Stimulated activated CD4-positive, alpha-beta T cell treated with anti-CD3 and anti-CD28 coated beads, TNF-alpha, amount 100 ng/mL, for 24 hours (primary cell): ENCODE measurements at places on chromosomes 7 and 10.

GRCh38 chr10:33875924-33876583 lies 541.6 kb upstream of the NRP1 start:
- DNase-seq, result no peak

DNA sequence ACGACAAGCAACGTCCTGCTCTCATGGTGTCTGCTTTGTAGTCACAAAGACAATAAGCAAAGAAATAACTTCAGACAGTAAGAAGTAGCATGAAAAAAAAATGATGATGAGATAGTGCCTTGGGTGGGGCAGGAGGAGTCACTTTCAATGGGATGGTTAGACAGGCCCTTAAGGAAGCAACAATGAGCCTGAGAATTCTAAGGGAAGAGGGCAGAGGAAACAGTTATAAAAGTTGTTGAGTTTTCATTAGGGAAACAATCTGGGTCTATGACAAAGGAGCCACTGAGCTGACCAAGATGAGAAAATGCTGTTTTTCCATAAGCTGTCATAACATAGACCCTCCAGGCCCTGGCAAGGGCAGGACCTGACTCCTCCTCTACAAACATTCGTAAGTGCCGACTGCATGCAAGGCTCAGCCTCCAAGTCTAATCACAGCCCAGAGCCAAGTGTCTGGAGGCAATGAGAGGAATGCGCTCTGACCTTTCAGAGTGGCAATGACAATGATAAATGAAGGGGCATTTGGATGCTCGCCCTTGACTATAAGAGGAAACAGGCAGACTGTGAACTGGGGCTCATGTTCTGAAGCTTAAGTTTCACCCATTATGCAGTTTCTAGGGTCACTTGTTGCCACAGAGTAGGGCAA lies 43.7 kb downstream of the PPP1R3C start:
- no peak for DNase-seq

DNA sequence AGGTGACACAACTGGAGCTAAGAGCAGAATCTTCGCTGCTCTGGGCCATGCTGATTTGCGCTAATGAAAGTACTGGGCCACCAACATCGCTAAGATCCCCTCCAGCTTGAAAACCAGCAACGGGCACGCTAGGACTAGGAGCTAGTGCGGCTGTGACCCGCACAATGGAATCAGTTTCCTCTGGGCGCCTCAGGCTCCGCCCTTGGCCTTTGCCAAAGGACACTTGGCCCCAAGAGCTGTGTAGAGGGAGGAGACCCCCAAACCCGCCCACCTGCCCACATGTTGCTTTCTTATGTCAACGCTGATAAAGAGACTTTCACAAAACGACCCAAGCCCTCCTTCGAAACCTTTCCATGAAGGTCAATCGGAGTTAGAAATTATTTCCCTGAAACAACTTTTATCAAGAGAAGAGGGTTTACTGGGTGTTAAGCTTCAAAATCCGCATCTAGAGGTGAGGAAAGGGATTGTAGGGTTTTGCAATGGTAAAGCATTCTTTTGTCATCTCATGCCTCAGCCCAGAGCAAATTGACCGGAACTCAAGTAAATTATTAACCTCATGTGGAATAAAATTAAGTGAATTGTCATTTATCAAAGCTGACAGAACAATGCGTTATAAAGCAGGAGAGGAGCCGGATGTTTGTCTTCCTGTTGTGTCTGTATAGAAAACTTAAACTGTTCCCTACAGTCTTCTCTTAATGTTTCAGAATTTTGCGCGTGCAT lies 9.4 kb downstream of the ABCB5 start:
- no peak for DNase-seq

GRCh38 chr10:30493609-30494530 lies 59.9 kb downstream of the MAP3K8 start:
- no peak for DNase-seq

DNA sequence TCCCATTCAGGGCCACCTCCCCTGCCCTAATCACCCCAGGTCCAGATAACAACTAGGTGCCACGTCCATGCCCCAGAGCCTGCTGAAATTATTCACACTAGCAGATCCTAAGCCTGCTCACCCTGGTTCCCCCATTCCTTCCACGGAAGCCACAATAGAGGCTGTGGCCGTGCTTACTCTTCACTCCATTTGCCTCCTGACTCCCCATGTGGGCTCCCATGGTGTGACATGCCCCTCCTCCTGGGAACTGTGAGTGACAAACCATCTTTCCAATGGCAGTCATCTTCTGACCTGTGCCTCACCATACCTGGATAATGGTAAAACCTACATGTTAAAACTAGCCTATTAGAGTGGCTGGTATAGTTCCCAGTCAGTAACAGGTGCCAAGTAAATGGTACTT lies 216.2 kb upstream of the PRKCQ start:
- no peak for DNase-seq

GRCh38 chr10:112502536-112502935 lies 55.5 kb downstream of the VTI1A start:
- no peak for DNase-seq

DNA sequence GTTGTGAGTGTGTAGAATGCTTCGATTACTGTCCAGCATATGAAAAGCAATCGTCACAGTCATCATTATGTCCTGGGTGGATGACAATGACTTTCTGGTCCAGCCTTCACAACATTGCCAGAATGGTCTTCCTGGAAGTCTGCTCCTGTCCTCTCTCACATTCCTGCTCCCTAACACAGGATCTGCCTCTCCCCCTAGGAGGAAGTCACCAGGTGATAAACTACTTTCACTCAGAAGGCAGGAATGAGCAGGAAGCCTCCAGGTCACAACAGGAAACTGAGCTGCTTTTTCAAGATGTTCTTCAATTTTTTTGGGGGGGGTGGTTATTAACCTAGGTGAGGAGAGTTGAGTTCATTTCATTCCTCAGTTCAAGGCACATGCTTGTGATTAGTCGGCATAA lies 13.6 kb upstream of the GPNMB start:
- DNase-seq, result no peak

GRCh38 chr7:18639711-18640110 lies 144.2 kb downstream of the HDAC9 start:
- DNase-seq, result no peak

DNA sequence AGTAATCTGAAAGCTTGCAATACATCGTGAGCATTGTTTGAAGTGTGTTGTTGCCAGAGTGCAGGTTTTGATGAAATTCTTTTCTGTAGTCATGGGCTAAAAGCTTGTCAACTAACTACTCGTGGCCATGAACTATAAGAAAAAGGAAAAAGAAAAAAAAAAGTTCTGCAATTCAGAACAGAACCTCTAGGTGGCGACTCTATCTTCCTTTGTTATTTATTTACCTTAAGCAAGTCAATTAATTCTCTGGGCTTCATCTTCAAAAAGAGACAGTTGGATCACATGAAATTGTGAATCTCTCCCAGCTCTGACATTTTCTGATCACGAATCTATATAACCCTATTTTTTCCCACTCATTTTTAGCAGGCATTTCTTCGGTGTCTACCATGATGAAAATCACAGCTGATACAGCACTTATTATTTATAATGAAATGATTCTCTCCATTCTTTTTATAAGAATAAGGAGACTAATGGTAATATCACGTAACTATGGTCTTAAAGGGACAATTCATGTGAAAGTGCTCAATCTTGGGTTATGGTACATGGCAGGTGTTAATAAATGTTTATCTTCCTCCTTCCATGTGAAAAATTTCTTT lies 18.8 kb downstream of the TMEM196 start:
- DNase-seq, result no peak

- no peak for DNase-seq
Measured at GRCh38 chr7:50699143-50699542, 83.6 kb downstream of the GRB10 start.

DNA sequence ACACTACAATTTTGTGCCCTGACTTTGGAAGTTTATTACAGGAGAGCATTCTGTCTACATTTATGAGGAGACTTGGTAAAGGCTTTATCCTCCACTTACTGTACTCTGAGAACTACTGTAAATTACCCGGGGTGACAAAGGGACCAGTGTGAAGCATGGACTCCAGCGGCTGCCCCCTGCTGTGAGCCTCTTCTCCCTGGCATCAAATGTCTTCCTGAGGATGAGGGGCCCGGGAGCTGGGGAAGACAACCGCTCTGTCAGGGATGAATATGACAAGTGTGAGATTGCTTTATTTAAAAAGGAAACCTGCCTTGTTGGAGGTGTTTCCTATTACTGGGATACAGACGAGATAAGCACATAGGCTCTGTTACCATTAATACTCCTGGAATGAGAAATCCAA lies 714.8 kb downstream of the CCSER2 start:
- DNase-seq, result no peak

DNA sequence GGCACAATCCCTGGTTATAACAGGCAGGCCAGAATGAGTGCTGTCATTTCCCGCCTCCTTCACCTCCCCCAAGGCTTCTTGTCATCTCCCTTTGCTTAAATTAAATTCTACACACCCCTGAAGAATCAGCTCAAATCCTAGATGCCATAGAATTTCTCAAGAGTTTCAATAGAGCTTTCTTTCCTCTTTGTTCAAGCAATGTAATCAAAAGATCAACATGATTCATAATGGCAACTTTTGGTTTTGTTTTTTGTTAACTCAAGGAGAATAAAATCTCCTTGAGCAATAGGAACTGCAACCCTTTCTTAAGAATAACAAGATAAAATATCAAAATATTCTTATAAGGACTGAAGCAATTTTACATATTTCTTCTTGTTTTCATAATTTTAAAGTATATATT lies 180.8 kb upstream of the CDK1 start:
- DNase-seq, result no peak

DNA sequence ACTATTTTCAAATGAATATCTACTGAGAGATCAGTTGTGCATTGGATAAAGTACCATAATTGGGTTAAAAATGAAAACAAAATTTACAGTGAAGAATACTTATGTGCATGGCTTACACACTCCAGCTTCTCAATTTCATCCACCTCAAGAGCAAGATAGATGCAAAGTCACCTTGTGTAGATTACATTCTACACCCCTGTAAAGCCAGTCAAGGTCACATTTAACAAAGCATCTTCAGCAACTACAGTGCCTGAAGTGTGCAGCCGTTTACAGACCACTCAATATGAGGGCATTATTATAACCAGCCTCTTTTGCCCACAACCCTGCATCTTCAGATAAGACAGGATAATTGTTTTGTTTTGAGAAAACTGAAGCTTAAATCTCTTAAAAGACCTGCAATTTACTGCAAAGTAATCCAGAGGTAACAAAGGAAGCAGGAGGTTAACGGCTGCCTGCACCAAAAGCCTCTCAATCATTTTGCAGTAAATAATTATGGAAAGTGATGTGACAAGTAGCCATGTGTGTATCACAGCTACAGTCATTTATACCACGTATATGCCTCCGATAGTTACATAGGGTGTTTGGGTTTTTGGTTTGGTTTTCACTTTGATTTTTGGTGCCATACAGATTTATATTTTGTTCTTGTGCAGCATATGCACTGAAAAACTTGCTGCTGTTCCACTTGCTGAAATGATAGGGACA lies 4.9 kb downstream of the PURB start:
- no peak for DNase-seq

DNA sequence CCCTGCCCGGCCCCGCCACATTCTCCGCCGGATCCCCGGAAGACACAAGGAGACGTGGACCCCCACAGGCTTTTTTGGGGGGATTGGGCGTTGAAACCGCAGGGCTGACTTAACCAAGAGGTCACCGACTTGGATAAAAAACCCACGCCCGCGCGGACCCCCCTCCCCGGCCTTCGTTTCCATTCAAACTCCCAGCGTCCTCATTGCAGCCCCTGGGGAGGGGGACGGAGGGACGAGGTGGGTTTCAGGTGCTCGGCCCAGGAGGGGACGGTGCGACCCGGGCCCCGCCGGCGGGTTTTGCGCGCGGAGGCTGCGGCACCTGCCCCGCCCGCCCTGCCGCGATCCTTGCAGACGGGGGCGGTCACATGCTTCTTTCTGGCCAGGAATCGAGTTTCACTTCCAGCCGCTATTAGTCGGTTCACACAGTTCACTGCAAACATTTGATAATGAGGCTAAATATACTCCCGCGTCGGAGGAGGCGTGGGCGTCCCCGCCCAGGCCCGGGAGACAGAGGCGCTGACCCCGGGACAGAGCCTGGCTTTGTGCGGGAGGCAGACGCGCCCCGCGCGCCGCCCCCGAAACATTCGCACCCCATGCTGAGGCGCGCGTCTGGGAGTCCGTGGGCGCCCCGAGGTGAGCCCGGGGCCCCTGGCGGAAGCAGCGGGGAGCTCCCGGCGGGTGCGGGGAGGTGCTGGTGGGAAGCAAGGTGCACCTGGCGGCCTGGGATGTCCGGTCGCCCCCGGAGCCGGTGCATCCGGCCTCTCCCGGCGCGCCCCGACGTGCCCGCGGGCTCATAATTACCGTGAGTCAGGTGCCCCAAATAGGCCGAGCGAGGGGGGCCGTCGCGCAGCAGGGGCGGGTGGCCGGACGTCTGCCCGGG lies 2.7 kb upstream of the PDGFA start:
- DNase-seq, result no peak

DNA sequence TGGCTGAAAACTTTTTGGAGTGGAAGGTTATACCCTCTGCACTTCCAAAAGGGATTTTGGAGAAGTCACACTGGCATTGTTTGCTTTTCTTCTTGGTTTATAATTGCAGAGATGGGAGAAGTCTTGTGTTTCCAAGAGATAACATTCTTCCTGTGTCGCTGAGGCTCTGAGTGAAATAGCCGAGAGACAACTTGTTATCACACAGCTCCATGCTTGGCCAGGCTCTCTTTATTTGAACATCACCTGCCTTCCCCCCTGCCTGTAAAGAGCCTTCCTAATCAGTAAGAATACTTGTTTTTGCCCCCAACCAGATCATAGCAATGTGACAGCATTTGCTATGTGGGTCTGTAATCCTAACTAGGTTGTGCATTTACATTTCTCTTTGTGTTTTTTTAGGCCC lies 270.7 kb downstream of the GALNT17 start:
- DNase-seq, result no peak

DNA sequence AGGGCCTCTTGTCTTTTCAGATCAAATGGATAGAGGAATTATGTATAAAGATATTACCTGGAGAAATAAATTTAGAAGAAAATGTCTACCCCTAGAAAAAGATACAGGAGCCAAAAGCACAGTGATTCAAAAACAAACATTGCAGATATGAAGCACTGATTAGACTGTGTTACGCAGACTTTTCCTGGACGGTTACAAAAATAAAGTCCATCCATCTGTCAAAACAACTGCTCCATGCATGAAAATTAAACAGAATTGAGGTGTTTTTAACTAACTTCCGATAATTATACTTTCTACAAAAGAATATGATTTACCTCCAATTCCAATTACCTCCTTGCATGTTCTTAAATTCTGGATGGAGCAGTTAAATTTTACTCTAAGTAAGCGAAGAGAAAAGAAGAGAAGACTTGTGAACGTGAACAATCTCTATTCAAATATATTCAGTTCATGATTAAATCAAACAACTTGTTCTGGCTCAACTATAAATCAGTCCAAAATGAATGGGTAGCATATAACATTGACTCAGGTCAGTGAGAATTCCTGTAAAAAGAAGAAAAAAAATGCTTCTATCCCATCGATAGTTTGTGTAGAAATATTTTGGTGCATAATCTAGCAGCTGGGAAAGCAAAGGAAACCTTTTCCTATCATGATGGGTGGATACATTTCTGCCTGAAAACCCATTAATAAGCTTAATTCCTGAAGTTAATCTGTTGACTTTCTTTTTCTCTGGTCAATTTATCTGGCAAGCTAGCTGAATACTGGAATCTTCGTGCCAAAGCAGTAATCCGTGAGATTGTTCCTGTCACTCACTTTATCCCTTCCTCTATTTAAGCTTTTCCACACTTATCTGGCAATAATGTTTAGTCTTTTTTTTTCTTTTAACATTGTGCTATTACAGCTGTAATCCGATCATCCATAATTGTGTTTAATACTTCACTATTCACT lies 80.4 kb downstream of the SEMA3A start:
- no peak for DNase-seq

GRCh38 chr10:116133634-116134033 lies 139.4 kb downstream of the GFRA1 start:
- no peak for DNase-seq
